ENCODE measurements at places on chromosomes 16 and 17.
A peak's percentile ranks its signal among the peaks of the same experiment; 100 is the strongest.

- no peak for DNase-seq
Observed at GRCh38 chr17:51670899-51671298, 410.6 kb downstream of the UTP18 start.

GRCh38 chr16:14565688-14566025 lies 64.4 kb downstream of the PARN start:
- no peak for DNase-seq

GRCh38 chr16:80754476-80754875 lies 49.9 kb downstream of the CDYL2 start:
- DNase-seq: no peak

DNA sequence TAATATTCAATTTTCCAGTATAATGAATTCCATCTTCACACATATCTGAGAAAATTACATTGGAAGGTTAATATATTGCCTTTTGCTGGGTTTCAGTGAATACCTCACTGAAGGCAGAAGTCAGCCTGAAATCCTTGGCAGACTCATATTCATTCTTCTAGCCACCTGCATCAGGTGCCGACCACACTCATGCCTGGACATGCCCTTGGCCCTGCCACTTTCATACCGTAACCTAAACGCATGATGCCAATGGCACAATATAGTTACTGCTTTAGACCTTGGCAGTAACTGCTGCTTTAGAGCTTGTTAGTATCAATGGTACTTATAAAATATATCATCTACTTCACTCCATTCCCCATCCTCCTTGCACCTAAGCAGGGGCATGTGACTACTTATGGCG lies 817.6 kb upstream of the CDH8 start:
- DNase-seq: no peak

GRCh38 chr16:58086381-58087208 lies 42.6 kb downstream of the CFAP20 start:
- peak; percentile 86 for DNase-seq

- no peak for DNase-seq
Observed at GRCh38 chr17:49343273-49343672, 18.8 kb downstream of the ZNF652 start.

DNA sequence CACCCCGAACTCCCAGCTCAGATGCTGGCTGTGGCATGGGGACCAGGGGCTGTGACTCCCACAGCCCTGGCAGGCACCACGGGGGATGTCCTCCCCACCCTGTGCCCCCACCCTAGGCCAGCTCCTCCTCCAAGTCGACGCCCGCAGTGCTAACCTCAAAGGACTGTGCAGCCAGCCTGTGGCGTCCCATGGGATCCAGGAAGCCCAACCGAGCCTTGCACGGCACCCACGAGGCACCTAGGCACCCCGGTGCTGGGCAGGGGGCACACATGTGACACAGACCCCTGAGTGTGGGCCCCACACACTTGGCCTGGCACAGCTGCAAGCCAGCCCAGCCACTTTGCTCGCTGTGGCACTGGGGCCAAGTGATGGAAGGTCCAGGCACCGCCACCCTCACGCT lies 3.9 kb downstream of the GCGR start:
- DNase-seq: no peak

DNA sequence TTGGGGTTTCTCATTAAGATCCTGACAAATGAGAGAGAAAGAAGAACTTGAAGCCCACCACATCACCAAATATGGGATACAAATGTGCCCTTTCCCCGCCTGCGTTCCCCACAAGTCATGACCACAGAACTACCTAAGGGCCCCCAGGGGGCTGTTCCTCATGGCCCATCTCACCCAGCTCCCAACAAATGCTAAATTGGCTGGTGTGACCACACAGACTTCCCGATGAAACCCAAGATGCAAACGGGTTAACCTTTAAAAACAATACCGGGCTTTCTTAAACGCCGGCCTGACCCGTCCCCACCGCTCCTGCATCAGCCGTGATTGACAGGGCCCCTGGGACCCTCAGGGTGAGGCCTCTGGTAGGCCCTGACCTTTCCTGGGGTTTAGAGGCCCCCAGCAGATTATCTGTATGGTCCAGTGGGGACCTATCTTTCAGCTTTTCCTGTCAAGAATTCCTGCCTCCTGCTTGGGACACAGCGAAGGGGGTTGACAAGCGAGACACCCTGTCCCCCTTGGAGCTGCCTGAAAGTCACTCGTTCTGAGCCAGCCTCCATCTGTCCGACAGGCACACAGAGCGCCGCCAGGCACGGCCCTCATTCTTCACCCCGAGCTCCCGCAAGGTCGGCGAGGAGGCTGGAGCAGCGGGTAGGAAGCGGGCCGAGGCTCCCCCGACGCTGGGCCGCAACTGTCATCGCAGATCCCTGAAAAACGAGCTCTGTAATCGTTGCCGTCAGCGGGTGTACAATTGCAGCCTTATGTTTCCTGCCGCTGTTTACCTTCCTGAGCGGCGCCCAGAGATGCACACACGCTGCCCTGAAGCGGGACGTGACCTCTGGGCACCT lies 300.1 kb downstream of the FOXL1 start:
- DNase-seq: no peak

- no peak for DNase-seq
Observed at GRCh38 chr16:51084074-51084928, 66.8 kb downstream of the SALL1 start.

DNA sequence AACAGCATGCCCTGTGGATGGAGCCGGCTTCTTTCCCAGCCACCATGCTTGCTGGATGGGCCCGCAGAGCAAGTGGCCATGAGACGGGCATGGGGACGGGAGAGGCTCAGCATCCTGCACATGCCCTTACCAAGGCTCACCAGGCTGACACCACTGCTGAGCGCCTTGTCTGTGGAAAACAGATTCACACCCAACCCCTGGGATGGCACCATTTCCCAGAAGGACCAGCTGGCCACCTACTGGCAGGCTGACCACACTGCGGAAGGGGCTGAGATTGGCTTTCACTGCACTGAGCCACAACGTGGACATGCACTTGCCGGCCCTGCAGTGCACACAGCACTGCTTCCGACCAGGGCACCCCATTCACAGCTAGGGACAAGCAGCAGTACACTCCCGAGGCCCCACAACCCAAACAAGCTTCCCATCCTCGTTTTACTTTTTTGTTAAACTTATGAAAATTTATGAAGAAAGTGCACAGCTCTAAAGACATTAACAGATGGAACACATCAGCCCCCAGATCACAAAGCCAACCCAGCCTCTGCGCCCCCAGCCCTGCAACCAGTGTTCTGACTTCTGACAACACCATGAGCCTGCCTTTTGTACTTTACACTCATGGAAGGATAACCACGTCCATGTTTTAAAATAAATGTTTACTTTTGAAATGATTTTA lies 13.9 kb upstream of the KRTAP17-1 start:
- DNase-seq: peak; percentile 65

GRCh38 chr16:24645739-24646645 lies 83.5 kb upstream of the TNRC6A start:
- no peak for DNase-seq

- DNase-seq: no peak
Observed at GRCh38 chr16:64217789-64218535, 903.9 kb downstream of the CDH11 start.

DNA sequence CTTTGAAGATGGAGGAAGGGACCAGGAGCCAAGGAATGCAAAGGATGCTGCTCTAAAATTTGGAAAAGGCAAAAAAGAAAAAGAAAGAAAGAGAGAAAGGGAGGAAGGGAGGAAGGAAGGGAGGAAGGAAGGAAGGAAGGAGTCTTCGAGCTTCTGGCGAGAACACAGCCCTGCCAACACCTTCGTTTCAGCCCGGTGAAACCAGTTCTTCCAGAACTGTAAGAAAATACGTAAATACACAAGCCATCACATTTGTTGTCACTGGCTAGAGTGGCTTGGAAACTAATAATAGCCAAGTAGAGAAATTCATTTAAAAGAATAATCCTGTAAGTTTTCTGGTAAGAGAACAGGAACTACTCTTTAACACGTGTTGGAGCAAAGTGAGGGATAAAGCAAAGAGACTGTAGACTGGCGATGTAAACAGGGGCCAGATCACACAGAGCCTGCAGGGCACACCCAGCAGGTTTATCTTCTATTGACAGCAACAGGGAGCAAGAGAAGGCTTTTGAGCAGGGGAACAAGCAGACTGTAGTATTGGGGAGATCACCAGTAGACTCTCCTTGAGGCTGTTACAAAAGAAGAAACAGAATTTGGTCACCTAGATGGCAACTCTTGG lies 188.7 kb upstream of the MPHOSPH6 start:
- DNase-seq: no peak

- peak; percentile 80 for DNase-seq
Observed at GRCh38 chr17:74972107-74972972, at the start of gene HID1. Gene HID1 (minus strand): TSS chr17:74972759. CDS start chr17:74972656, 103 bp downstream.

GRCh38 chr17:47905221-47905733 lies 9.2 kb downstream of the SP2 start:
- DNase-seq: no peak

GRCh38 chr17:82244413-82245133 lies 15.7 kb downstream of the SLC16A3 start:
- no peak for DNase-seq

DNA sequence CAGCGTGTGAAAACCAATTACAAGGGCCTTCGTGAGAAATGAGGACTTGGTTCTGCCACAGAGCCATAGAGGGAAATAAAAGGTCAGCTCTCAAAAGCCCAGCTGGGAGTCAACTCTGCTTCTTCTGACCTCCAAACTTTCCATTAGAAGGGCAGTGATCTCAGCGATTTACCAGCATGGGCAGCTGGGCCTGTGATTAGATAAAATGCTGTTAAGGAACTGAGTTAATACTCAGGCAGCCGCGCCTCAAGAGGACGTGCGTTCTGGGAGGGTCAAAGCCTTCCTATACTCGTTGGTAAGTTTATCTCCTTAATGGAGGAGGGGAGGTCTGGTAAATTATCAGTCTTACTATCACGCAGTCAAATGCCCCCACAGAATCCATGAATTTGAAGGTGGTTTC lies 480.2 kb upstream of the ERCC4 start:
- DNase-seq: no peak

- no peak for DNase-seq
Observed at GRCh38 chr17:29045734-29046472, 3.0 kb downstream of the PIPOX start.

- DNase-seq: no peak
Observed at GRCh38 chr16:88593489-88593888, 23.3 kb downstream of the ZC3H18 start.

DNA sequence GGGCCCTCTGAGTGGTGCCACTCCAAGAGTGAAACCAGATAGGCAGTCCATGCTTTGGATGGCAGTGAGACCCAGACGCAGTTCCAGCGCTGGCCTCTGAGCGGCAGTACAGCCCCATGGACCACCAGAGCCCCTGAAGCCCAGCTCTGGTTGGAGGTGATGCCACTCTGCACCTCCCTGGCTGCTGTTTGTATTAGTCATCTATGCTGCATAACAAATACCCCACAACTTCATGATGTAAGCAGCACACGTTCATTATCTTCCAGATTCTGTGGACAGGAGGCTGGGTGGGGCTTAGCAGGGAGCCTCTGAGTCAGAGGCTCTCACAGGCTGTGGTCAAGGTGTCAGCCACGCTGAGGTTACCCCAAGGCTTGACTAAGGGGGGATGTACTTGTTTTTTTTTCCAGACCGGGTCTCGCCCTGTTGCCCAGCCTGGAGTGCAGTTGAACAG lies 5.1 kb upstream of the NME4 start:
- peak; percentile 39 for DNase-seq

GRCh38 chr16:9271841-9272240 lies 180.4 kb downstream of the HAPSTR1 start:
- no peak for DNase-seq

GRCh38 chr16:5621826-5622225 lies 524.2 kb upstream of the EEF2KMT start:
- no peak for DNase-seq

- peak; percentile 22 for DNase-seq
Observed at GRCh38 chr17:55420776-55421178, 858 bp downstream of the MMD start.

- DNase-seq: no peak
Observed at GRCh38 chr17:46139432-46140210, 53.6 kb downstream of the KANSL1 start.

DNA sequence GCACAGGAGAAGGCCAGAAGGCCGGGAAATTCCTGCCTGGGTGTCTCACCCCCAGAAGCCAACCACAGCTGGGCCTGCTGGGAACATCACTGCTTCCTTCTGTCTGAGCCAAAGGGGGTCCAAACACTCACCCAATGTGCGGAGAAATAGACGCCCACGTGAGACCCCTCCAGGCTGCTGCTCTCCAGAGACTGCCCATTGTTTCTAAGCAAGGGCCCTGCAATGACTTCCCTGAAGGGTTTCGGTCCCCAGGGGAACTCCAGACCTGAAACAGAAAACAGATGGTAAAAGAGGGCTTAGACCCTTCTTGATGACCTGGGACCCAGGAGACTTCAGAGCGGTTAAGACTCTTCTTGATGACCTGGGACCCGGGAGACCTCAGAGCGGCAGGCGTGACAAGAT lies 41.3 kb downstream of the MRM3 start:
- DNase-seq: peak; percentile 55

GRCh38 chr17:41354536-41354935 lies 3.9 kb upstream of the KRT33A start:
- no peak for DNase-seq

- no peak for DNase-seq
Observed at GRCh38 chr17:15451680-15452079, 15.7 kb downstream of the CDRT4 start.

DNA sequence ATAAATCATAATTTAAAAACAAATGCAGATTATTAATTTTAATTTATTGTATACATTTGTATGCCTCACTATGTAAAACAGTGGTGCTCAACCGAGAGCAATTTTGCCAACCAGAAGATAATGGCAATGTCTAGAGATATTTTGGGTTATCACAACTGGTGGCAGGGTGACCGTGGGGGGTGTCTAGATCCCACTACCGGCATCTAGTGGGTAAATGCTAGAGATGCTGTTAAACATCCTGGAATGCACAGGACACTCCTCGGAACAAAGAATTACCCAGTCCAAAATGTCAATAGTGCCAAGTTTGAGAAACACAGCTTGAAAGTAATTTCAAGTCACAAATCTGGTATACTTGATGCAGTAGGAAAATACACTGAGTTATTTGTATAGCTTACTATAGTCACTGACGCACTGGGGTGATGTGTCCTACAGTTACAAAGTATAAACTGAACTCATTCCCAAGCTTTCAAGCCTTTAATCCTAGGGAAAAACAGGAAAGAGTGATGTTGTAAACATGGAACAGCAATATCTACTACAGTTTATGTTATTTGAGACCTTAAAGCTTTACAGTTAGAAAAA lies 133.5 kb downstream of the BRIP1 start:
- DNase-seq: no peak

GRCh38 chr16:65095906-65096305 lies 26.0 kb downstream of the CDH11 start:
- DNase-seq: no peak
